Fibroblast of skin of left quadriceps (primary cell): ENCODE measurements at places on chromosomes 3 and 15.

DNA sequence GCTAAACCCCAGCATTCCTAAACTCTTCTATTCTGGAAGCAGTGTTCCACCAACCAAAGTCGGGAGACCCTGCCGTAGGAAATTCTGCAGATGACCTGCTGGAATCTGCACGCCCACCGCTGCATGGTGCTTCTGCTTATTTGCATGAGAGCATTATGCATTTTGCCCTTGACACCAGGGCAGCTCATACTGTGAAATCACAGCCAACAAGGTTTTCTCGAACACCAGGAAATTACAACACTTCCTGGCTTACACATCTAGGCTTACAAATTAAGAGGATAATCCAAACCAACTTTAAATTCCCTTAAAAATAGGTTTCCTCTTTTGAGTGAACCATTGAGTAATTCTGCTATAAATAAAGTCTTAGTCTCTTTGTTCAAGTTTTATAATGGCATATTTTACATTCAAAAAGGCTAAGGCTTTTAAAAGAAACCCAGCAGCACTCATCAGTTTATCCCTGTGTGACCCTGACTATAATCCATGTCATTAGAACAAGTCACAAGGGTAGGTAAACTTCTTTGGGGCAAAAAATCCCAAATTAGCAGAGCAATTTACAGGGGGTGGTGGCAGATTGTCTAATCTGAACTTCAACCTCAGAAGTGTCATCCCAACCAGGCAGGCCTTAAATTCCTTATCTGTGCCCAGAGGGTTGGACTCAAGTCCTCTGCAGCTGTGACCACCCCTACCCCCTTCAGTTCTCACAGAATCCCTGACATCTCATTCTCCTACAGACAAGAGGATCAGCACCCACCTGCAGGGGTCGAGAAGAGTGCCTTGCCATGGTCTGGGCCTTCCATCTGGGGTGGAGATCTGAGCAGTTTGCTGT, 33.5 kb upstream of the RBP1 start:
- DNase-seq = no peak

DNA sequence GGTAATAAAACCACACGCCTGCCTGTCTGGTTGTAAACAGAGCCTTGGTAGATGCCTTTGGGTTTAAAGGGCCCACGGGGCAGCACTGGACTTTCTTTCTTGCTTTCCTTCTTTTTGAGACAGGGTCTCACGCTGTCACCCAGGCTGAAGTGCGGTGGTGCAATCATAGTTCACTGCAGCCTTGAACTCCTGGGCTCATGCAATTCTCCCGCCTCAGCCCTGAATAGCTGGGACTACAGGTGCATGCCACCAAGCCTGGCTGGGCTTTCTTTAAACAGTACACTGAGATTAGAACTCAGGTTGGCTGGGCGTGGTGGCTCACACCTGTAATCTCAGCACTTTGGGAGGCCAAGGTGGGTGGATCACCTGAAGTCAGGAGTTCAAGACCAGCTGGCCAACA, 42.2 kb downstream of the POC1A start:
- no peak for DNase-seq

DNA sequence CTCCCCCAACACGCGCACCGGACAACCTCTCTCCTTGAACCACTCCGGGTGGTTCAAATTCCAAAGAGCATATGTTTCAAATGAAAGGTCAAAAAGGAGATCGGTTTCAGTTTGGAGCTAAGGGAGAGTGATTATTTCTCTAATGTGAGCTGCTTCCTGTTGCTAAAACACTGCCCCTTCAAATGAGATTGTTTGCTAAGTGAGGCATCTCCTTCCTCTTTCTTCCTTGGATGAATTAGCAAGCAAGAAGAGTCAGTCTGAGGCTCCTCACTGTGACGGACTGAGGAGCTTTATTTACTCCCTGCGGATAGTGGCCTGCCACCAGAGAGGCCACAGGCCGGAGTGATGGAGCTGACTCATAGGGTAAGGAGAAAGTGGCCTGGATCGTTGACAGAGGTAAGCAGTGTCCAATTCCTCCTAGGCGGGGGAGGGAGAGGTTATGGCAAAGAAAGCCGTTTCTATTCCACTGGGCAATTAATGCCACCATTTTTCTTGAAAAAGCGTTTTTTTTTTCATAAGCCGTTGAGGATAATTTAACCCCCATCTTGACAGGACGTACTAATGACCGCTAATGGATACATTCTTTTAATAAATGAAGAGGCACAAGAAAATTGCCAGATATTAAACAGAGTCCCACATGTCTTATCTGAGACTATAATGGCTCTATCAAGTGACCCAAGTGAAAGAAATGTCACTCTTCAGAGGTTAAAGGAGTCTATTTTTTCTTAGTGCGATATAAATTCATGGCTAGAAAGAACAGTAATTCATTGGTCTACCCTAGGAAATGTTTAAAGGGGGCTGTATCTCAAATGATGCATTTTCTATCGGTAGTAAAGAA, 167.0 kb upstream of the ANKRD28 start:
- DNase-seq = no peak

DNA sequence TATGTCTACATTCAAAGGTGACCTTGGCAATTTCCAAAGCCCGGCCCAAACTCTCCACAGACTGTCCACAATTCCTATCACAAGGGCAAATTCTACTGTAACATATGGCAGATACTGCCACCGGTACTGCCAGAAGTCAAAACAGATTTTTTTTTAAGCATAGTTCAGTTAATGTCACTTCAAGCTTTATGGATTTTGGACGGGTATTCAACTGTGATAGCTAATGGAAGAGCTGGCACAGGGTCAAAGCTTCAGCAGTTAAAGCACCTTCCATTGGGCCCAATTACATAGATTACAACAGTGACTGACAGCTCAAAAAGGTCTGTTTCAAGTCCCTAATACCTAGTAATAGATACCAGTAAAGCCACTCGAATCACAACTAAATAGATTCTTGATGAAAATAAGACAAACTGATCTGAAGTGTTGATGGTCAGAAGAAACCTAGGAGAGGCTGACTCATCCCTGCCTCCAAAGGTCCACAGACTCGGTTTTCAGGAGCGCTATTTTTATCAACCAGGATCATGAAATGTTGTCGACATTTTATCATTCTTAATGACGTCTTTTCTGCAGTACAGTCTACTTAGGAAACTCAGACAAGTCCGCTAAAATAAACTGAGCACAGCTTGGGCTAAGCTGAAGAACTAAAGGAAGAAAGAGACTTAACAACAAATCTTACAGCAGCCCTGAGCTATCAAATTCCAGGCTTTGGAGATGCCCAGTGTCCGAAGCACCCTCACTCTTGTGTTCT, 38.7 kb downstream of the ANXA2 start:
- DNase-seq = peak; percentile 37

DNA sequence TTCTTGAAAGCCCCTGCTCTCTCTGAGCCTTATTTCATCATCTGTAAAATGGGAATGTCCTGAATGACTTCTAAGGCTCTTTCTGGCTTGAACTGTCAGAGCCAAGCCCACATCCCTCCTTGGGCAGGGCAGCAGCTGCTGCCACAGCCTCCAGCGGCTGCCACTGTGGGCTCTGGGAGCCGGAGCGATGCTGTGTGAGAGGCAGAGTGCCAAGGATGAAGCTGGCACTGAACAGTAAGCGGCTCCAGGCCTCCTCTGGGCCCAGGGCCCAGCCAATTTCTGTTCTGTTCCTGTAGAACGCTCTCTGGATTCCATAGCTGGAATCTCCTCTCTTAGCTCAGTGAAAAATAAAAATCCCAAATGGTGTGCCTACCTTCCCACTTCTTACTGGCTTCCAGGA, 4.4 kb downstream of the CPLX3 start:
- no peak for DNase-seq

DNA sequence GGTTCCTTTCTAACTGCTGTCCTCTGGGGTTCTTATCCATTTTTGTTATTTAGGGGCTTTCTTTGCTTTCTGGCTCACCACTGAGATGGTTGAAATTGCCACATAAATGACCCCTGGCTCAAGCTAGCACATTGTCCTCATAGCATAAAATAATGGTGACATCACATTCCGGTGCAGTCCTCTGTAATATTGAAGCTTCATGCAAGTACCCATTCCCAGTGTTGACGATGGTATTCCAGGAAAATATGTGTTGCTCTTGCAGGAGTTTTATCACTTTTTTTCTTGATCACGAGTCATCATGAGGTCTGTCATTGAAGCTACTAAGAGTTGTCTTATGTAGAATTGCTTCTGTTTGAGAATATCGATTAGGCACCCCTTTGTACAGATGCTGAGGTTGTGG, 56.1 kb downstream of the CRTC3 start:
- peak; percentile 22 for DNase-seq

DNA sequence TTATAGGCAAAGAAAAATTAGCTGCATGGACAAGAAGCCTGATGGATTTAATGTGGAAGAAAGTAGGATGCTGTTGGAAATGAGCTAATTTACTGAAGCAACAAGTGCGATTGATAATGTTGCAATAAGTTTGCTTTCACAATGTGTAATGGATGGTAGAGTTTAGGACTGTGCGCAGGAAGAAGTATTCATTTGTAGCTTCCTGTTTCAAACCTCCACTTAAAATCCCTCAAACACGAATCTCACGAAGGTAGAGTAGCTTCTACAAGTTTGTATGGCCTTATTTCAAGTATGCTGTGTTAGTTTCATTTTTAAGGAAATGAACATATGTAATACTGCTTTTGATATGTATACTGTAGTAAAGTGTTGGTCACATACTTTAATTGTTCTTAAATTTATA, 42.3 kb downstream of the KCNH8 start:
- DNase-seq = no peak

DNA sequence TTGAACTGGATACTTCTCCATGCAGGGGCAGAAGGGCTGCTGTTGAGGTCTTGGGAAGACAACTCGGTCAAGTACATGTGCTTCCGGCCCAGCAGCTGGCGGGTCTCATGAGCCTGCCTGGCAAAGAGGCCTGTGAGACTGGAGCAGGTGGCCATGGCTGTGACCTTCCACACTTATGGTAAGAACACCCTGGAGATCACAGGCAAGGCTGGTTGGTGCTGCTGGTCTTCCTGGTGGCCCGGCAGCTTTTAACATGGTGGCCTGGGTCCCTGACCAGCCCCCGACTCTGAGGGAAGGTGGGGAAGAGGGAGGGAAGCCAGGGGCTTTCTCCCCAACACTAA, 15.4 kb downstream of the CHRD start:
- no peak for DNase-seq

DNA sequence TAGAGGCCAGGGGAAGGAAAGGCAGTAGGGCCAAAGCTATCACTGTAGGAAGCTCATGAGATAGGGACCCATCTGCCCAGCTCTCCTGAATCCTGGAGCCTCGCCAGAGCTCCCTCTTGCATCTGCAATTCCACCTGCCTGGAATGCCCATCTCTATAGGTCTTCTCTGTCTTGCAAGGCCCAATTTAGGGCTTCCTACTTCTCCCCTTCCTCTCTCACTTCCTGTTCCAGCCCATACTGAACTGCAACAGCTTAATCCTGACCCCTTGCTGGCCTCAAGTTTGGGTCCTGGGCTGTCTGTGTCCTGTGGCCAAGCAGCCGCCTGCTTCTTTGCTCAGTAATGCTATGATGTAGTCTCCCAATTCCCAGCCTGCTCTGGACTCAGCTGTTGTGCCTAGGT, 3.6 kb upstream of the PTPN23 start:
- DNase-seq = no peak

DNA sequence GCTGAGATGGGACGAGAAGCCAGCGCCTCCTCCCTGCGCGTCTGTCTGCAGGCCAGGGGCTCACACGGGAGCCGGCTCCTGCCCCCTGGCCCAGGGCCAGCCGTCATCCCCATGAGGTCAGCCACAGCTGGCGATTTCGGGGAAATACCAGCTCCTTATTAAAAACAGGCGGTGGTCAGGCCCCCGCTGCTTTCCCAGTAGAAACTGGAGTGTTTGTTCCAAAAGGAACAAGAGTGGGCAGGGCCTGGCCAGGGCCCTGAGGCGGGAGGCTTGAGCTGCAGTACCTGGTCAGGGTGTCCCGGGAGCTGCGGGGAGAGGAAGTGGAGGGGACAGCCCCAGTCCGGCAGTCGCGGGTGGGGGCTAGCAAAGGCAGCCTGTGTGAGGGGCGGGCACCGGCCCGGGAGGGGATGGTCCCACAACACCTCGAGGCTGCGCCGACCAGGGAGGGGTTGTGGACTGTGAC, 17.8 kb downstream of the MYL3 start:
- DNase-seq = peak; percentile 69

- DNase-seq = no peak
Measured at GRCh38 chr15:91974321-91974720, 120.8 kb downstream of the SLCO3A1 start.

GRCh38 chr15:62128916-62129315, 36.2 kb downstream of the C2CD4B start:
- DNase-seq = no peak

DNA sequence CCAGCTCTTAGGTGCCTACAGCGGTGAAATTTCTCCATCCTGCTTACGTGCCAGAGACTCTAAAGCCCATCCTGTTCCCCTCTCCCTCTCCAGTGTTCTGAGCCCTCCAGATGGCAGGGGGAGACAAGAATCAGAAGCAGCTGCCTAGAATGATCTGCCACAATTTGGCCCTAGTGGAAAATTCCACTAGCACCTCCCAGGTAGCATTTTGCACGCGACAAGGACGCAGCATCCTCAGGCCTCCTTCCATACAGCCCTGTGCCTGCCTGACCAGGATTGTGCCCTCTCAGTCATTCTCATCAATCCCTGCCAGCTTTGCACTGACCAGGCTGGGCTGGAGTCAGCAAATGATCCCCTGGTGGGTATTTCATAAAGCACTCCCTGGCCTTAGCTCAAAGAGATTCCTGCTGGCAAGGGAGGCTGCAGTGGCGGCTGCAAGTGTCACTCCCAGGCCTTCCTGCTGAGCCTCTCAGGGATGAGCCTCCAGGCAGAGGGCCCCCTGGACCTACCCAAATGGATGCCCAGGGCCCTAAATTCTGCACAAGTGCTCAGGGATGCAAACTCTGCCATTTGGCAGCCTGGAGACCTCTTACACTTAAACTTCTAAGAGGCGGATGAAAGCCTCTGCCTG, 130.2 kb upstream of the ATP2B2 start:
- no peak for DNase-seq

- DNase-seq = no peak
Measured at GRCh38 chr3:34780973-34781372, 858.4 kb upstream of the ARPP21 start.

DNA sequence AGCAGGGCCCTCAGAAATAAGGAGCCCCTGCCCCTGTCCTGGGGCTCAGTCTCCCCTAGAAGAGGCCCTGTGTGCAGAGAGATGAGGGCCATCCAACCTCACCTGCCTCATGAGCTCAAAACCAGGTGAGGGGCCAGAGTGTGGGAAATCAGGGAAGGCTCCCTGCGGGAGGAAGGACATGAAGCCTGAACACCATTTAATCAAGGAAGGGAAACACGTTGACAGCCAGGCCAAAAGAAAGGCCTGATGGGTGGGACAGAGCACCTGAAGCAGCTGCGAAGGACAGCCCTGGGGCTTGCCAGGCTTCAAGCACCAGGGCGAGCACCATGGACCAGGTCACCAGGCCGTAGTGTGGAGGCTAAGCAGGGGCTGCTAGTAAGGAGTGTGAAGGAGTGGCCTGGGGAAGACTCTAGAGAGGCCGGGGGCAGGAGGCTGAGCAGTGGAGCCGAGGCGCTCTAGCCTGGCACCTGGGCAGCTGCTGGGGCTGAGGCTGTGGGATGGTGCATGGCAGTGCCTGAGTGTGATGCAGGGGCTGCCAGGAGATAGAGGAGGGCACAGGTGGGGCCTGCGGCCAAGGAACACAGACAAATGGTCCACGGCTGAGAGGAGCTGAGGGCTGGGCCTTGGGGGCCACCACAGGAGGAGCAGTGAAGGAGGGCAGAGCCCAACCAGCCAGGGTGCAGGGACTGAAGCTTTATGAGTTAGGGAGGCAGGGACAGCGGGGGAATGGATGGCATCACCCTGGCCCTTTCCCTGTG, 16.1 kb downstream of the ACAA1 start:
- DNase-seq = no peak
